Activated CD4-positive, alpha-beta T cell treated with anti-CD3 and anti-CD28 coated beads, Interleukin-2, amount 10 ng/mL, durations not matched to agents 7 days and 5 days (primary cell): ENCODE measurements at places on chromosomes 11 and 22. TPM values are rescaled to one million over a fixed set of nuclear protein-coding genes. Genes with fewer than 3 reads are reported as not detected.

- peaks cover 15% of the 10 kb centered on the region for H3K27me3 ChIP-seq
- DNase-seq, result no peak
- no peaks in the 10 kb centered on the region for H3K4me1 ChIP-seq
Observed at GRCh38 chr11:110123003-110123402, 29.8 kb downstream of the ZC3H12C start.

GRCh38 chr22:47281126-47282106 lies 519.0 kb downstream of the TBC1D22A start:
- no peaks in the 10 kb centered on the region for H3K27me3 ChIP-seq
- no peak overlapping the region for H3K4me3 ChIP-seq

- no peak for DNase-seq
- H3K36me3 ChIP-seq, result no peaks in the 10 kb centered on the region
- peaks cover 2% of the 10 kb centered on the region for H3K4me1 ChIP-seq
- no peaks in the 10 kb centered on the region for H3K27me3 ChIP-seq
- no peak overlapping the region for H3K27ac ChIP-seq
Observed at GRCh38 chr22:45224988-45225731, 15.5 kb downstream of the KIAA0930 start.

DNA sequence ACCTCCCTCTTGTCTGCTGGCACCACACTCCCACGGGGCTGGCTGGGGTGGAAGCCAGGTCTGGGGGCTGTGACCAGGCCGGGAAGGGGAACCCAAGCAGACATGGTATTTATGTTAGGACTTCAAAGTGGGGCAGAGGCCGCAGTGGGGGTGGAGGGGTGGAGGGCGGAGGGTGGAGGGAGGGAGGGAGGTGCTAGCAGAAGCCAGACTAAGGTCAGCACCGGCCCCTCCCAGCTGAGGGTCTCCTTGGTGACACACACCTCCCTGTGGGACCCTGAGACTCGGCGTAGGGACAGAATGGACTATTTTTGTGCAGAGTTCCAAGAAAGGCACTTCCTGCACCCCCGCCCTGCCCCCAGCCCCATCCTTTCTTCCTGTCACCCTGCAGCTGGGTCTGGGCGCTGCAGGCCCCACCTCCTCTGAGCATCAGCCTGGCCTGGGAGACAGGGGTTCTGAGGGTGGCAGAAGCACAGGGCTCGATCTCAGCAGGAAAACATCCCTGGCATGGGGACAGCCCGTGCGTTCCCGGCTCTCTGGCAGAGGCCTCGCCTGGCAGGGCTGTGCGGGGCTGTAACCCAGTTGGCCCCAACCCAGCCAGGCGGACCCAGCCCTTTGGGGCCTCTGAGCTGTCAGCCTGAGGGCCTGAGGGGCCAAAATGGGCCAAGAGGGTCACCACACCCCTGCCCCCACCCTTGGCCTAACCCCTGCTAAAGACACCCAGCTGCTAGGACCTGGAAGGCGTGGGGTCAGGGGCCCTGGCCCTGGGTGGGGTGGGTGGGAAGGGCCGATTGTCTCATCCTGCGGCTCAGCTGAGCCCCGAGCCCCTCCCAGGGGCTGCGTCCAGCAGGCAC lies 9.6 kb upstream of the CD248 start:
- H3K27ac ChIP-seq, result peak overlapping the region; percentile 88
- H3K27me3 ChIP-seq, result no peaks in the 10 kb centered on the region
- peak overlapping the region; percentile 15 for H3K4me3 ChIP-seq
- DNase-seq, result peak; percentile 66

- no peaks in the 10 kb centered on the region for H3K27me3 ChIP-seq
- H3K27ac ChIP-seq, result no peak overlapping the region
Observed at GRCh38 chr11:109612496-109612895, 190.5 kb downstream of the C11orf87 start.

Gene SLC25A18
- not detected for total RNA-seq

GRCh38 chr11:47998733-47999359 lies 18.5 kb downstream of the PTPRJ start:
- no peak overlapping the region for H3K4me3 ChIP-seq
- H3K27ac ChIP-seq, result peak overlapping the region; percentile 98
- no peaks in the 10 kb centered on the region for H3K27me3 ChIP-seq

Gene C11orf91
- 0.25 TPM for total RNA-seq

DNA sequence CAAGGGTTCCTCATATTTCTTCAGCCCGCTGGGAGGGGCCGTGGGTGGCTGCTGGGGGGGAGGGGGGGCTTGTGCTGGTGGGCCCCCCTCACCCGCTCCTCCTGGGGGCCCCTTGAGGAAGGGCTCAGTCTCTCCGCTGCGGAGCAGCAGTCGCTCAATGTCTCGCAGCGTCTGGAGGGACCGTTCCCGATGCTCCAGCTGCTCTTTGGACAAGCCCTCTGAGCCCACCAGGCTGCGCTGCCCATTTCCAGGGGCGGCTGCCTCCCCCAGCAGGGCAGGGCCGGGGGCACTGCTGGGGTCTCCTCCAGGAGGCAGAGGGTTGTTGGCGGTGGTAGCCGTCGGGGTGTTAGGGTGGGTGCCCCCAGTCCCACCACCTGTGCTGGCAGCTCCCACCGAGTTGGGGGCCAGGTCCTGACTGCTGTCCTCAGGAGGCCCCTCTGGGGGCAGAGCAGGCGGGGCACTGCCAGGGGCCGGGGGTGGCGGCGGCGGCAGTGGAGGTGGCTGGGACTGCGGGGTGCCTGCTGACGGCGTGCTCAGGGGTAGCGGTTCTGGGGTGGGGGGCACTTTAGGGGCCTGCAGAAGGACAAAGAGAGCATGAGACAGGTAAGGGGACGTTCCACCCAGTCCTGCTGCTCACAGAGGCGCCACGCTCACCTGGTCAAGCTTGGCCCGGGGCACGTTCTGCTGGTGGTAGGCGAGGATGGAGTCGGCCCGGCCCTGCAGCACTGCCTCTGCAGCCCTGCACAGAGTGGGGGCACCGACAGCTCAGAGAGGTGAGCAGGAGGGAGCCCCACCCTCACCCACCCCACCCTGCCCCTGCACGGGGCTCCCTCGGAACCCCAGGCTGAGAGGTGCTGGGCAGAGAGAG lies 18.9 kb downstream of the CXCR5 start:
- no peak for DNase-seq
- no peak overlapping the region for H3K27ac ChIP-seq
- peaks cover 18% of the 10 kb centered on the region for H3K4me1 ChIP-seq
- H3K4me3 ChIP-seq, result no peak overlapping the region
- no peaks in the 10 kb centered on the region for H3K27me3 ChIP-seq

GRCh38 chr11:78022397-78023396 lies at the start of gene KCTD14:
KCTD14 (minus strand) TSS chr11:78023276; CDS start chr11:78023249, 27 bp downstream.
- peaks cover 10% of the 10 kb centered on the region for H3K27me3 ChIP-seq
- no peak within 1 kb of the TSS for H3K4me3 ChIP-seq
- peaks cover 3% of the 10 kb centered on the region for H3K4me1 ChIP-seq
- H3K36me3 ChIP-seq, result no peaks in the 10 kb centered on the region
- DNase-seq, result no peak

GRCh38 chr11:115439385-115439784 lies 64.8 kb downstream of the CADM1 start:
- H3K27me3 ChIP-seq, result no peaks in the 10 kb centered on the region
- no peaks in the 10 kb centered on the region for H3K36me3 ChIP-seq
- H3K4me3 ChIP-seq, result no peak overlapping the region
- no peak overlapping the region for H3K27ac ChIP-seq
- H3K4me1 ChIP-seq, result no peaks in the 10 kb centered on the region

DNA sequence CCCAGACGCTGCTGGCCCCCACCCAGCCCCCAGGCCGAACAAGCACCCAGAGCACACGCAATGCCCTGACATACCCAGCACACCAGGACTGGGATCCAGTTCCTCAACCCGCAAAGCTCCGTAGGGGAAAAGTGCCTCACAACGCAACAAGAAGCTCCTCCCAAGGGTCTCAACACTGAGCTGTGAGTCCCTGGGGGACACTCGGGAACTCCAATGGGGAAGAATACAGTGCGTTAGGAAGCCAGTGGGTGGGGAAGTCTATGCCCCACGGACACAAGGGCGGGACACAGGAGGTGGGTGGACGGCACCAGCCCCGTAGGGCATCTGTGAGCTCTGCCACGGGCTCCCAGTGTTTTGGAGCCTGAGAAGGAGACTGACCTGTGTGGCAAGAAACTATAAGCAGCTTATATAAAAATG lies 1.6 kb downstream of the DEAF1 start:
- no peaks in the 10 kb centered on the region for H3K27me3 ChIP-seq
- peaks cover 61% of the 10 kb centered on the region for H3K4me1 ChIP-seq
- H3K36me3 ChIP-seq, result peaks cover 20% of the 10 kb centered on the region
- peak overlapping the region; percentile 91 for H3K27ac ChIP-seq

DNA sequence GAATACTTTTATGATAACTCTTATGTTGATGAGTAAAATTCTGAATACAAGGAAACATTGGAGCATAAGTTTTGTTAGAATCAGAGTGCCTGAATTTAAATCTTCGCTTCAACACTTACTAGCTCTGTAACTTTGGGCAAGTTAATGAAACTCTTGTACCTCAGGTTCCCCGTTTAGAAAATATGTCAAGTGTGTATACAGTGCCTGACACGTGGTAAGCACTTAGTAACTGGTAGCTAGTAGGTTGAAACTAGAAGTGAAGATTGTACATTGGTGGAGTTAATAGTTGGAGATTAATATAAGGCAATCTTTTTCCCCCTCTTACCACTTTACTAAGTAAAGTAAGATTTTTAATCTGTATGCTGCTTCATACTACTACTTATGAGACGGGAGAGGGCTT lies 24.8 kb upstream of the NAT10 start:
- DNase-seq, result no peak
- H3K4me3 ChIP-seq, result no peak overlapping the region
- H3K36me3 ChIP-seq, result peaks cover 65% of the 10 kb centered on the region
- H3K4me1 ChIP-seq, result peaks cover 11% of the 10 kb centered on the region

Gene RTN4RL2
- 0.35 TPM for total RNA-seq

Gene SMDT1
- 95.6 TPM for total RNA-seq

Gene ASCL2
- total RNA-seq, result 0.40 TPM

- no peak overlapping the region for H3K4me3 ChIP-seq
- no peak overlapping the region for H3K27ac ChIP-seq
- no peaks in the 10 kb centered on the region for H3K27me3 ChIP-seq
- H3K36me3 ChIP-seq, result no peaks in the 10 kb centered on the region
Observed at GRCh38 chr11:24855951-24856350, 359.1 kb downstream of the LUZP2 start.

GRCh38 chr11:114447892-114448291 lies 8.6 kb downstream of the REXO2 start:
- peaks cover 56% of the 10 kb centered on the region for H3K36me3 ChIP-seq
- H3K27me3 ChIP-seq, result no peaks in the 10 kb centered on the region
- no peak overlapping the region for H3K27ac ChIP-seq
- no peak overlapping the region for H3K4me3 ChIP-seq
- DNase-seq, result no peak
- H3K4me1 ChIP-seq, result peaks cover 5% of the 10 kb centered on the region

Gene WBP2NL
- 1.6 TPM for total RNA-seq

DNA sequence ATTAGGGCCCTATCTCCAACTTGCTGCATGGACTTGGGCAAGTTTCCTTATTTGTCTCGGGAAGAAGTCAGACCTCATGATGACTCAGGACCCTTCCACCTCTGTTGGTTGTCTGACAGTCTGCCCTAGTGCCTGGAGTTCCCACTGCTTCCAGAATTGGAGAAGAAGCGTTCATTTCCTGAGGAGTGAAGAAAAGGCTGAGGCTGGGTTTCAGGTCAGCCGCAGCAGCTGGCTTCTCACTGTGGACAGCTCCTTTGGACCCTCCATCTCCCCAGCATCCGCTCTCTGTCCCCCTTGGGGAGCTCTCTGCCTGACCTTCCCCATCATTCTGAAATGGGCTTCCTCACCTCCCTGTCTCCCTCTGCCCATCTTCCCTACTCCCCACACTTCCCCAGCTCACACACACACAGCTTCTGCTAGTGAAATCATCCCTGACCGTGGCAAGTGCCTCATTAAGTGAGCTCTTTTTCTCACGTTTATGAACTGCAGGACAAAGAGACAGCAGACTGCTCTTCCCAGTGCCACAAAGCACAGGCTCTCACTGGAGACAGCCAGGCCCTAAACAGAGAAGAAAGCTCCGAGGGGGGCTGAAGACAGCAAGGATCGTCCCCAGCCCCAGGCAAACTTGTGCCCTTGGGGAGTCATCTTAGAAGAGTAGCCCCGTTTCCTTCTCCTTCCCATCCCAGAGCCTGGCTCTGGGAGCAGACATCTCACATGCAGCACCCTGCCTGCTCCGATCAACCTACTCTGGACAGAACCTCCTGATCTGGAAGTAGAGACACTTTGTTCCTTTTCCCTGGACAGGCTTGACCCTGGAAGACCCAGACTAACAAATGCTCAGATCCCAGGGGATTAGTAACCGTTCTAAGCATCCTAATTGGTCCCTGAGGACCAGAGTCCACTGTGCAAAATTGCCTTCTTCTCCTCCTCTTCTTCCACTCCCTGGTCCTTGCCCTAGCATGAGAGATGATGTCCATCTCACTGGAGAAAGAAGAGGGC lies 157.9 kb downstream of the FEZ1 start:
- H3K4me1 ChIP-seq, result no peaks in the 10 kb centered on the region
- H3K27me3 ChIP-seq, result peaks cover 5% of the 10 kb centered on the region
- no peak overlapping the region for H3K4me3 ChIP-seq
- no peak overlapping the region for H3K27ac ChIP-seq

- no peak overlapping the region for H3K27ac ChIP-seq
- H3K4me3 ChIP-seq, result no peak overlapping the region
- H3K27me3 ChIP-seq, result no peaks in the 10 kb centered on the region
- no peak for DNase-seq
- H3K4me1 ChIP-seq, result peaks cover 32% of the 10 kb centered on the region
Observed at GRCh38 chr11:78504708-78505107, 70.0 kb downstream of the NARS2 start.

GRCh38 chr11:126502982-126503381 lies 147.5 kb downstream of the ST3GAL4 start:
- H3K27ac ChIP-seq, result no peak overlapping the region
- H3K4me1 ChIP-seq, result no peaks in the 10 kb centered on the region
- peaks cover 20% of the 10 kb centered on the region for H3K27me3 ChIP-seq

GRCh38 chr11:124762105-124762623 lies at the start of gene ESAM:
ESAM (minus strand) TSS chr11:124762290; CDS start chr11:124762154, 136 bp downstream.
- H3K4me3 ChIP-seq, result peak within 1 kb of the TSS; percentile 85
- H3K27me3 ChIP-seq, result peaks cover 42% of the 10 kb centered on the region
- peak within 1 kb of the TSS; percentile 7 for H3K27ac ChIP-seq
- peaks cover 5% of the 10 kb centered on the region for H3K36me3 ChIP-seq
- H3K4me1 ChIP-seq, result peaks cover 23% of the 10 kb centered on the region

Gene KCNE3
- total RNA-seq, result not detected

Gene TMEM191C
- 1.4 TPM for total RNA-seq

Gene KRTAP5-7
- total RNA-seq, result not detected

- H3K27ac ChIP-seq, result no peak overlapping the region
- peaks cover 3% of the 10 kb centered on the region for H3K27me3 ChIP-seq
- no peaks in the 10 kb centered on the region for H3K36me3 ChIP-seq
- no peak overlapping the region for H3K4me3 ChIP-seq
Observed at GRCh38 chr22:39789788-39790187, 103.8 kb downstream of the ENTHD1 start.

DNA sequence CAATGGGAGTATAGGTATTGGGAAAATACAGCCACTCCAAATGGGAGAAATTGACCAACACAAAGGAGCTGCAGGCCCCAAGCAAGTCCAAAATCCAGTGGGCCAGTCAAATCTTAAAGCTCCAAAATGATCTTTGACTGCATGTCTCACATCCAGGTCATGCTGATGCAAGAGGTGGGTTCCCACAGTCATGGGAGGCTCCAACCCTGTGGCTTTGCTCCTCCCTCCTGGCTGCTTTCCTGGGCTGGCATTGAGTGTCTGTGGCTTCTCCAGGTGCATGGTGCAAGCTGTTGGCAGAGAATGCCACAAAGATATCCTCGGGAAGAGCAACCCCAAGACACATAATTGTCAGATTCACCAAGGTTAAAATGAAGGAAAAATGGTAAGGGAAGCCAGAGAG lies 80.8 kb downstream of the IGLL5 start:
- DNase-seq, result no peak
- H3K4me3 ChIP-seq, result no peak overlapping the region
- H3K27me3 ChIP-seq, result peaks cover 71% of the 10 kb centered on the region
- H3K27ac ChIP-seq, result no peak overlapping the region
- no peaks in the 10 kb centered on the region for H3K4me1 ChIP-seq
- no peaks in the 10 kb centered on the region for H3K36me3 ChIP-seq

Gene KRTAP5-4
- total RNA-seq, result not detected

Gene SLC22A9
- total RNA-seq, result not detected
